CD4-positive, alpha-beta T cell treated with Interleukin-2 at 100 ng/mL for 4 hours (primary cell): ENCODE measurements at places on chromosomes 12 and 14.

DNA sequence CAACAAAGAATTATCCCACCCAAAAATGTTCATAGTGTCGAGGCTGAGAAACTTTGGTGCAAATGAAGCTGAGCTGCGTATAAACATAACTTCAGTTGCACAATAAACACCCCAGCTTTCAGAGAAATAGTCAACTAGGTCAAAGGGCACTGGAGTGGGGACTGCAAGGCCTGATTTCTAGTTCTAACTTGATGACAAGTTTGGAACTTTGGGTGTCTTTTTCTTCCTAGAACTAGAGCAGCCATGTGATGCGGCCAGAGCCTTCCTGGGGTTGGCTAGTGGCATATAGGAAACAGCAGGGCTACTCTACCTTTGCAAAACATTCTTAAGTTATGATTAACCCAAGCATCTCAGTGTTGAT, 298.4 kb upstream of the AMIGO2 start:
- DNase-seq = no peak

DNA sequence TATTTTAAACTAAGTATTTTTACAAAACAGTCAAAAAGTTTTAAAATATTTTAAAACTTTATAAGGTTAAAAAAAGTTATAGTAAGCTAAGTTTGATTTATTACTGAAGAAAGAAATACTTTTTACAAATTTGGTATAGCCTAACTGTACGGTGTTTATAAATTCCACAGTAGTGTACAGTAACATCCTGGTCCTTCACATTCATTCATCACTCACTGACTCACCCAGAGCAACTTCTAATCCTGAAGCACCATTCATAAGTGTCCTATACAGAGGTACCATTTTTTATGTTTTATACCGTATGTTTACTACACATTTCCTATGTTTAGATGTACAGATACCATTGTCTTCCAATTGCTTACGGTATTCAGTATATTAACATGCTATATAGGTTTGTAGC, 170.0 kb downstream of the KLHL28 start:
- DNase-seq = no peak

- no peak for DNase-seq
These were observed 1.6 kb downstream of the ZFYVE26 start for GRCh38 chr14:67814821-67815220.

DNA sequence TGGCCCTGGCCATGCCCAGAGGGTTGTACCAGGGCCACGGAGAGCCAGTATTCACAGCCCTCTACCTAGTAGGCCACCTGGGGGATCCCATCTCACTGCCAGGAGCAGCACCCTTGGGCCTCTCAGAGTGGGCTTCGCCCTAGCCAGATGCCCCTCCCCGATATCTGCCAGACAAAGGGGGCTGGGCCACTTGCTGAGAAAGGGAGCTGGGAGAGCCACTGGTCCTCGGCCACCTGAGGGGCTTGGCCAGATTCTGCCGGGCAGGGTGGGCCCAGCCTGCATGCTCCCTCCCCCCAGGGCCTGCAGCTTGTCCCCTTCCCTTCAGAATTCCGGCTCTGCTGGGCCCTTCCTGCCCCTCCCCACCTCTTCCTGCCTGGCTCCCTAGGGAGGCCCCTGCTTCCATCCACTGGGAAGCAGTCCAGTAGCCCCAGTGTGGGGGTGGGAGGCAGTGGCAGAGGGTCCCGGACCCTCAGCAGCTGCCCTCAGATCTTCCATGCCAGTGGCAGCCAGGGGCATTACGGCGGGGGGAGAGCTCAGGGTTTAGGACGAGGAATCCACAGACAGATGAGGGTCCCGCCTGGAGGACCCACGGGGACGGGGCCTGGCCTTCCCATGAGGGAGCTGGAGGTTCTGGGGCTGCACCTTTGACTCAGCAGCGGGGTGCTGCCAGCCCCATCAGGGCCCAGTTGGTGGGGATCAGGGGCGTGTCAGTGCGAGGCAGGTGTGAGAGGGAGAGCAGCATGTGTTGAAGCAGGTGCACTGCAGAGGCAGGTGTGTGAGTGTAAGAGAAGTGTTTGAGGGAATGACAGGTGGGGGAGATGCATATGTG, 2.4 kb downstream of the CRIP2 start:
- DNase-seq = peak; percentile 12

GRCh38 chr14:99678198-99678597, 5.9 kb upstream of the CYP46A1 start:
- DNase-seq = no peak

GRCh38 chr12:104422441-104422840, 34.3 kb upstream of the CHST11 start:
- DNase-seq = no peak

- DNase-seq = no peak
These were observed 81.9 kb upstream of the USP44 start for GRCh38 chr12:95633049-95633731.

GRCh38 chr12:24373004-24373403, 423.5 kb upstream of the SOX5 start:
- no peak for DNase-seq

DNA sequence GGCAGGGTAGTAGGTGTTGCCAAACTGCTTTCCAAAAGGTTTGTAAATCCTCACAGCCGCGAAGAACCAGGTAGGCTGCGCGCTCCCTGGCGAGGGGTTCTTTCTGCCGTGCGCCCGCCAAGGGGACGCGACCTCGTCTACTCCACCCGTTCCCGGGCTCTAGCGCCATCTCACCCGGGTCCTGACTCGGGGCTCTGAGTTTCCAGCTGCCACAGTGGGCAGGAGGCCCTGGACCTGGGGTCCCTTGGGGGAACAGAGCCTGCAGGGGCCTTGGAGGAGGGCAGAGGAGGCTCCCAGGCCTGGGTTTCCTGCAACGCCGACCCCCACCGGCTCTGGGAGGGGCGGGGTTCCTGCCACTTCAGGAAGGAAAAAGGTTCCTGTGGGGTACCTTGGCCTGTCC, 706 bp downstream of the ANHX start:
- no peak for DNase-seq

DNA sequence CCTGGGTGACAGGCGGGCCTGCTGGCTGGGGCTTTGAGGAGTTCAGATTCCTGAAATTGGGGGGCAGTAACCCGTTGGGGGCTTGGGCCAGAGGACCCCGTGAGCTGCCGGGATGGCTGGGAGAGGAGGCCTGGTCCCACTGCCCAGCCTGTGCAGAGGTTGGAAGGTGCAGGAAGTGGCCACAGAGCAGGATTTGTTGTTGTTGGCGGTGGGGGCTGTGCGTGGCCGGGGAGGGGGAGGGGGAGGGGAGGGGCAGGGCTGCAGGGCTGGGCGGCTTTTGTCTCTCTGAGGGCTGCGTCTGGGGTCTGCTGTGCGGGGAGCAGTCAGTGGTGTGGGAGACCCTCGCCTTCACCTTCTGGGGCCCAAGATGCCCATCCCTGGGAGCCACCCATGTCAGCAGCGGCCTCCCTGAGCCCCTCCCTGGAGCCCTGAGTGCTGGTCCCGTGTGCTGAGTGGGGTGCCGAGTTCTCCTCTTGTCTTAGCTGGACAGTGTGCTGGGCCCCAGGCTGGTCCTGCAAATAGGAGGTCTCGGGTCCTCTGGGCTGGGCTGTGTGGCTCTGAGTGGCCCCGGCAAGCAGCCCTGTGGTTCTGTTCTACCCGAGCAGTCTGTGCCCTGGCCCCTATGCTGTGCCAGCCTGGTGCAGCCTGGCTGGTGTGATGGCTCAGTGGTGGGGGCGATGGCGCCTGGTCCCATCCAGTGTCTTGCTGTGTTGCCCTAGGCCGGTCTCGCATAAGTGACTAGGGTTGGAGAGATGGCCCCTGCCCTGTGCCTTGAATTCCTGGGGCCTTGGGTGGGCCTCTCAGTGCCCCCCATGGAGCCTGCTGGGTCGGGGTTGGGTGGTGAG, 10.3 kb downstream of the KIF26A start:
- no peak for DNase-seq

GRCh38 chr12:27754795-27755194, 25.2 kb upstream of the KLHL42 start:
- DNase-seq = no peak

GRCh38 chr12:5248230-5248629, 183.7 kb upstream of the NTF3 start:
- no peak for DNase-seq

- DNase-seq = no peak
These were observed 109.5 kb downstream of the BTG1 start for GRCh38 chr12:92036061-92036620.

GRCh38 chr12:67202678-67203012, 66.5 kb upstream of the CAND1 start:
- DNase-seq = no peak

- DNase-seq = no peak
These were observed 91.8 kb upstream of the NPAS3 start for GRCh38 chr14:32846821-32847365.

GRCh38 chr12:59827767-59828166, 231.9 kb downstream of the SLC16A7 start:
- no peak for DNase-seq

- DNase-seq = no peak
These were observed 17.4 kb downstream of the FOXN4 start for GRCh38 chr12:109291521-109292341.

- peak; percentile 70 for DNase-seq
These were observed 5.0 kb upstream of the SLC25A47 start for GRCh38 chr14:100317912-100318808.
